ENCODE measurements at places on chromosomes 4 and X.

DNA sequence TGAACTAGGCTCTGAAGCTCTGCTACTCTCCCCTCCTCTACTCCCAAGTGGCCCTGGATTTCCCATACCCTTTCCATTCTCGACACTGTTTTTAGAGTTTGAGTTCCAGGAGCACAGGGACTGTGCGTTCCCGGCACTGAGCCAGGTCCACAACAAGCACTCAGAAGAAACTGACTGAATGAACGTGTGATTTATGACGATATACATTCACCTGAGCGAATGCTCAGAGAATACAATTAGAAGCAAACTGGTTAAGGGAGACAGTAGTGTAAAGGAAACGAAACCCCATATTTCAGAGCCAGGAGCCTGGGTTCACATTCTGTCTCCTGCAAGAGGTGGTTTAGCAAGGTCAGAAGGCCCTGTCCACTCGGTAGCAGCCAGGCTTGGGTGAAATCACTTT, 1.4 kb upstream of the KIAA0232 start:
- DNase-seq = no peak

DNA sequence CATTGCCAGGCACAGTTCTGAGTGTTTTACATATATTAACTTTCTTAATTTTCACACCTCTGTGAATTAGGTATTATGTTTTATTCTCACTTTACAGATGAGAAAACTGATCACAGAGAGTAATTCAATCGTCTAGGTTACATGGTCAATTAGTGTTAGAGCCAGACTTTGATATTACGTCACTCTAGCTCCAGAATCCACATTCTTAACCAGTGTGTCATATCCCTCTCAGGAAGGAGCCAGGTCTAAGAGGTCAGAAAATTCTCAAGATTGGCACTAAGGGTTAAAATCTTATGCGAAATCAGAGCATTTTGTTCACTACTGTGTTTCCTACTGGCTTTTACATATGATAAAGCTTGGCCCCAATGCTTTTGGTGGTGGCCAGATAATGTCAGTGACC, 7.4 kb downstream of the DMP1 start:
- DNase-seq = no peak

DNA sequence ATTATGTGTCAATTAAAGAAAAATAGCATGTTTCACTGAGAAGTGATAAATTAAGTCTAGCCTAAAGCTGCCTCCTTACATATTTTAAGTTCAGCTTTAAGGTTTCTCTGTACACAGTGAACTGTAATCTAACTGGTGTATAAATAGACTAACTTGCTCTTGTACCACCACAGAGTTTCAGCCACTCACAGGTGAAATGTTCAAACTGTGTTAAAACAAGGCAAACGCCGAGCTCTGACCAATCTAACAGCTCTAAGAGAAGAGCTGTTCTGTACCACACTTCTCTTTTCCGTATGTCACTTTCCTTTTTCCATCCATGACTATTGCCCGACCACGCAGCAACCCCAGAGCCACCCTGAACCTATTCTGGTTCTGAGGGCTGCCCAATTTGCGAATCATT, 64.5 kb downstream of the DCHS2 start:
- DNase-seq = no peak

- DNase-seq = no peak
These were observed 33.1 kb downstream of the RBM47 start for GRCh38 chr4:40596522-40596921.

GRCh38 chrX:41913476-41913875, 9.9 kb downstream of the CASK start:
- no peak for DNase-seq

DNA sequence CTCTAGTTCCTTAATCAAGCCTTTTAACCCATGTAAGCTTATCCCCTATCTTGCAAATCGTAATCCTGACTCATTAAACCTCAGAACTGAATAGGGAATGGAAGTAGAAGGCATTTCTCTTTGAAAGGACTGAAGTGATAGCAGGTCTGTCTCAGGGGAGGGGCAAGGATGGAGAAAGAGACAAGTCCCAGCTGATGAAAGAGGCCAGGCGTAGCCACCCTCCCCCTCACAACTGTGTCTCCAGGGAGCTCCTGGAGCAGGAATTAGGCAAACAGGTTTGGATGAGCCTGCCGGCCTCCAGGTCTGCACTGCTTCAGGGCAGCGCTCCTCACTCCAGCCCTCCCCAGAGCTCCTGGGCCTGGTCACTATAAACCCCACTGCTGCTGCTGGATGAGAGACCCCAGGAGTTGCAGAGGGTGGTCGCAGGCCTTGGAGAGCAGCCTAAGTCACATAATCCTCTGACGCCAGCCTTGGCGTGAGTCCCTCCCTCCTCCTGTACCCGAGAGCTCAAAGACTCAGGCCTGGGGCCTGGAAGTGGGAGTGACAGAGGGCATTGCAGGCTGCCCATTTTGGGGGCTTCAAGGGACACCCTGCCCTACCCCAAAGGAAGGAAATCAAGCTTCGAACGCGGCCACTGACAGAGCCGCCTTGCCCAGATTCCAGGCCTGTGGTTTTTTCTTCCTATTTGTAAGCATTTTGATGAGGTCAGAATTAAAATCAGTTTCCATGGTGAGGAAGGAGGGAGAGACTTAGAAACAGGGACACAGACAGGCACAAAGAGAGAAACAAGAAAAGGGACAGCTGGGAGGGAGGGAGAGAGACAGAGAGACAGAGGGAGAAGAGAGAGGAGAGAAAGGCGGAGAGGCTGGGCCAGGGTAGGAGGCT, 21.2 kb upstream of the MSX1 start:
- no peak for DNase-seq

DNA sequence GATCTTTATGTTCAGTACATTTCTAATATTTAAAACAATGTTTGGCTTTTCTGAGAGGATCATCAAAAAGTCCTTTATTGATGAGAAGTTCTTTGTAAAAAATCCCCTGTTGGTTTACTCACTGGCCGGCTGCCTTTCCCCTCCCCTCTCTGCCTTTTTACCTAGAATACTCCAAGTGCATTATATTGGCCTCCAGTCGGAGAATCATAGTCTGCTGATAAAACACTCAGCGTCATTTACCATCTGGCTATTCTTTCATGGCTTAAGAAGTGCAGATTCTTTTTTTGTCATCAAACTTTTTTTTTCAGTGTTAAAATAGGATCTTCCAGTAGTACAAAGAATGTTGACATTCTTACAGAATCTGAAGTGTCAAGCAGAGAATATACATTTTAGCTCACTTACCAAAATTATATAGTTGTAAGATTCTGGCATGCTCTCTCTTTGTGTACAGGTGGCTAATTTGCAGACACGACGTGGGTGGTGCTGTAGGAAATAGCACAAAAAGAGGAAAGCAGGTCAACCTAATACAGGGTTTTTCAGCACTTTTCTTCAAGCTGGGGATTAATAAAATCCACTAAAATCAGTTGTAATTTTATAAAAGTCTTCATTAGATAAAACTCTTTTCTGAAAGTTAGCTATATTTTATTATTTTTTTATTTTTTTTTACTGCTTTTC, 731.8 kb downstream of the KCTD8 start:
- no peak for DNase-seq

GRCh38 chr4:1279253-1279652, 10.4 kb upstream of the MAEA start:
- no peak for DNase-seq

DNA sequence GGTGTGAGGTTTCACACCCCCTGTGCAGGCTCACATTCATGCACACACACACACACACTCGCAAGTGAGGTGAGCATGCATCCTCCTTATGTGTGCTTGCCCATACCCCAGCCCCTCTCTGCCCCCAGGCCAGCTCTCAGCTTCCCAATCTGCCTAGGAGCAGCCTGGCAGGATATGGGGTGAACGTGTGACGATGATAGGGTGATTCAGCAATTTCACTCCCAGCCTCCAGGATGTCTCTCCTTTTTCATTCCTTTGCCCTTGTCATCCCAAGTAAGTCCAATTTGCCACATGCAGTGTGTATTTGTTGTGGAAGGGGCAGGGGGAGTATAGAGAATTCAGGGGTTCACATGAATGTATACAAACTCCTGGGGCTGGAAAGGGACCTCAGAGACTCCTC, 7.2 kb downstream of the STARD8 start:
- DNase-seq = no peak

DNA sequence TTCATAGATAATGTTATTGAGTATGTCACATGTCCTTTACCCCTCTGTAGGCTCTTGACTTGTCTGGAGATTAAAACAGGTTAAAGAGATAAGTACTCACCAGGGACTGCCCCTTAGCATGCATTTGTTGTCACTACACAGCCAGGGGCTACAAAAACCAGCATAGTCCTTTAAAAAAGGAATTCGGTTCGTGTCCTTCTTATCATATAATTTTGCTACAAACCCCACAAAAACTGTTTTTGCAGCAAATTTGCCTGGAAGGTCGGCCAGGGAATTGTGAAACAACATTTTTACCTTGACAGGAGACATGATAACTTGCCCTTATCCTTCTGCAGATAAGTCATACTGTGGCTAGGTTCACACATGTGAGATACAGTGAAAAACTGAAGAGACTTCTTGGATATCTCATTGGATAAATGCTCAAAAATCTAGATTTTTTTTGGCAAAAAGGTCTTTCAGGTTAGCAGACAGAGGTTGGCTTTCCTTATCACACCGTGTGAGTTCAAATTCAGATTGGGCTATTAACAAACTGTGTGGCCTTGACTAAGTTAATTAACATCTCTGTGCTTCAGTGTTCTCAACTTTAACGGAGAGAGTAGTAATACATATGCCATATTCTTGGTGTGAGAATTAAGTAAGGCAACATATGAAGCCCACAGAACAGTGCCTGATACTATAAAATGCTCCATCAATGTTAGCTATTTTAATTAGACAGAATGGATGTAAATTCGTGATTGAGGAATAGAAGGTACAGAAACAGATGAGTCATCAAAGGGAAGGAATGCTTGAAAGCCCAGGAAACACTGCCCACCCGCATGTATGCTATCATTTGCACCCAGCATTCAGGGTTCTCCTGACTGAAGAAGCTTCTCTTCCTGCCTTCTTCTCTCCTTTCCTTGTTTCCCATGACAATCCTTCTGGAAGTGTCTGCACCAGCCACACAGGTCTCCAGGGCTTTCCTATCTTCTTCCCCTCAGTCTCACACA, 30.0 kb downstream of the FAM9C start:
- DNase-seq = no peak
